Fibroblast of skin of back (primary cell): ENCODE measurements at places on chromosomes 12 and 14.

DNA sequence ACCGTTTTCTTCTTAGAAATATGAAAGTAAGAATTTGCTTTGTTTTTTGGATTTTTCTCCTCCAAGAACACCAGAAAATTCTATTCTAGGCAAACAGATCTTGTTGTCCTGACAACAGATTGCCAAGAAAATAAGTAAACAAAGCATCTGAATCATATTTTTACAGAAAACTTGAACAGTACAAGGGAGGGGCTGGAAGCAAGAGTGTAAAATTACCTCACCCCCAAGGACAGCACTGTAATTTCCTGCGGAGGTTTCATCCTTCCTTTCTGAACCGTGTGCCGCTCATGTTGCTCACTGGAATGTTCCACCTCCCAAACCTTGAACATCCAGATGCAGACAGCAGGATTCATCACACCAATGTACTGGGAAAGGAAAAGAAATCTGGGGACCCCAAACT, 5.4 kb upstream of the CAMKK2 start:
- no peak for DNase-seq

- DNase-seq = no peak
Measured at GRCh38 chr12:93317227-93317626, 60.5 kb upstream of the NUDT4 start.

DNA sequence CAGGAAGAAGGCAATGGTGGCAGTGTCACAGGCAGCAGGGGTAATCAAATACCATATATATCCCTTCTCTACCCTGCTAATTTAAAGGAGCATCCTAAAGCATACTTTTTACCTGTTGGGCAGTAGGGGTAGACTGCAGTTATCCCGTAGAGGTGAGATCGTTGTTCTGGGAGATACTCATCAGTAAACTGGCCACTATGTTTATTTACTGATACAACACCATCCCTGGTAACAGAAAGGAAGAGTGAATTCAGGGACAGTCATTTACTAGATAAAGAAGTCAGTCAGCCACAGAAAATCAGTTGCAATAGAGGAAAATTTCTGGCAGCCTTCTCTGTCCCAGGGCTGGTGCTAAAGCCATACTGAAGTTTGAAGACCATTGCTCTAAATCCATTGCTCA, 16.3 kb downstream of the RTRAF start:
- no peak for DNase-seq

- peak; percentile 51 for DNase-seq
Measured at GRCh38 chr14:73610687-73611086, 1.6 kb upstream of the ACOT6 start.

- no peak for DNase-seq
Measured at GRCh38 chr12:106174876-106175275, 36.1 kb upstream of the NUAK1 start.

DNA sequence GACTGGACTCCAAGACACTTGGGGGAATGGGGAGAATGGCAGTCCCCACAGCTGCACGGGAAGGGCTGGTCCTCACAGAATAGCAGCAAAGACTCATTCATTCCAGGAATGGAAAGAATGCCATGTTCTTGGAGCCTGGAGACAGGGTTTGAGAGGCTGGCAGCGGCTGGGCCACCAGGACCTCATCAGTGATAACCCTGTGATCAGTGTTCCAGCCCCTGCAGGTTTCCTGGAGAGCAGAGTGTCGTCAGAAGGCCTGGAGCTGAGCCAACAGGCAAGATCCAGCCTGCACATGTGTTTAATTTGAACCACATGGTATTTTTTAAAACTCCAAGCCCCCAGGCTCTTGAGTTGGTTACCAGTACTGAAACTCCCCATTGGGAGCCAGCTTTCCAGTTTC, 11.3 kb downstream of the BDKRB1 start:
- peak; percentile 86 for DNase-seq

DNA sequence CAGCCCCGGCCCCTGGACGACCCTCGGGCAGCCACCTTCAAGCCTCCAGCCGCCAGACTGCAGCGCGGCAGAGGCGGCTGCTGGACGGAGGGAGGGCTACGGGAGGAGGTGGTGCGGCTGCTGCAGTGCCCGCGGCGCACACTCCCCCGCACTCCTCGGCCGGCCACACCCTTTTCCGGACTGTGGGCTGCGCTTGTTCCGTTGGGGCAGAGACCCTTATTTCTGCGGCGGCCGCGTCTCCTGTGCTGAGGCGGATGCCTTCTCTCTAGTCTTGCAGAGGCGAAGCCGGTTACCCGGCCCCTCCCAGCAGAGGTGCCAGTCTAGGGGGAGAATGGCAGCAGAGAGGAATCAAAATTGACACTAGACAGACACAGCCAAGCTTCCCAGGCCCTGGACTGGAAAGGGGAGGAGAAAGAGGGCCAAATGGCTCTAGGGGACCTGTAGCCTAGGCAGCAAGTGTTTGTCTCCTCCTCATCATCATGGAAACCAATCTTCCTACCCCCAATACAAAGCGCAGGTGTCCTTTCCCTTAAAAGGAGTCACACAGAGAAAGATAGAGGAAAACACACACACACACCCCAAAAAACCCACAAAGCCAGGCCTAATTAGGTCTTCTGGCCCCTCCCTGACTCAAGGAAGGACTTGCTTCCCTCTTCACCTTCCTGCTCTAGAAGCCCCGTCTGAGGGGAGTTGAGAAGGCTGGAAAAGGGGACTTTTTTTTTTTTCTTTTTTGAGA, 1.3 kb downstream of the ESYT1 start:
- peak; percentile 51 for DNase-seq

DNA sequence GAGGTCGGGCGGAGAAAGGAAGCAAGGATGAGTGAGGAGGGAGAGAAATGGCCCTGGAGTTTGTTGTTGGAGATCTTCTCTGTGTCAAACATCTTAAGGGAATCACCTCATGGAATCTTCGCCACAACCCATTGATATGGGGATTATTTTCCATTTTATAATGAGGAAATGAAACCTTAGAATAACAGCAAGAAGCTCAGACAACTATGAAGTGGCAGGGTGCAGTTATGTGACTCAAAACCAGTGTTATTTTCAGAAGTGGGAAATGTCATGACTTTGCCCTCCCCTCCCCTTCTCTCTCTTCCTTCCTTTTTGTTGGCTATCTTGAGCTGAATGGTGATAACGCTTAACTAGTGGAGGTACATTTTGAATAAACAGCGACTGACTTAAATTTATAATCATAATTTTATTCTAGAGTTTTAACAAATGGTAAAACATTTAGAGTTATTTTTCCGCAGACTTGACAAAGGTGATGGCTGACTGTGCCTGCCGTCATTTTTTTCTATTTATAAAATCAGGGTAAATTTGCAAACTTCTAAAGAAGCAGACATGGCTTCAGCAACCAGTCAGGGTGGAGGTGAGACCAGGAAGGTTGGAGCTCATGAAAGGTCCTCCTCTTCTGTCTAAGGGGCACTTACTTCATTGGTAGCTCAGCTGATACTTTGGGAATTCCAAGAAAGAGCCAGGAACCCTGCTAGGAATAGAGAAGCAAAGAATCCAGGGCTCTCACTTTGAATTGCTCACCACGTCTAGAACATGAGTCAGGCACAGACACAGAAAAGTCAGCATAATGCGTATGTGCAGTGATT, 232.4 kb downstream of the RGS6 start:
- DNase-seq = no peak

DNA sequence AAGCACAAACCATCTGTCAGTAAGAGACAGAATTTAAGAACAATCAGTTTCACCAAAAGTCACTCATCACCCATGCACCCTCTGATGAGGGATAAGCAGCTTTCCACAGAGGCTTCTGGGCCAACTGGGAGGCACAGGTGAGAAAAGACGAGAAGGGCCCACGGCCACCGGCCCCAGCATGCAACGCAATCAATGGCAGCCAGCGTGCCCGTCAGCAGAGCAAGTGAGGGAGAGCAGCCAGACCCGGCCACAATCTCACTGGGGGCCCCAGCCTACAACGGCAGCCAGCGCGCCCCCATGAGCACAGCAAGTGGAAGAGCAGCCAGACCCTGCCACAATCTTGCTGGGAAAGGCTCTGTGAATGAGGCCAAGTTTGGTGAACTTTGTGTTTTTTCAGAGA, 13.3 kb downstream of the ANKLE2 start:
- DNase-seq = no peak

GRCh38 chr12:46915082-46915481, 89.3 kb upstream of the SLC38A4 start:
- DNase-seq = peak; percentile 93

- no peak for DNase-seq
Measured at GRCh38 chr14:77988096-77988870, 181.9 kb upstream of the NRXN3 start.

DNA sequence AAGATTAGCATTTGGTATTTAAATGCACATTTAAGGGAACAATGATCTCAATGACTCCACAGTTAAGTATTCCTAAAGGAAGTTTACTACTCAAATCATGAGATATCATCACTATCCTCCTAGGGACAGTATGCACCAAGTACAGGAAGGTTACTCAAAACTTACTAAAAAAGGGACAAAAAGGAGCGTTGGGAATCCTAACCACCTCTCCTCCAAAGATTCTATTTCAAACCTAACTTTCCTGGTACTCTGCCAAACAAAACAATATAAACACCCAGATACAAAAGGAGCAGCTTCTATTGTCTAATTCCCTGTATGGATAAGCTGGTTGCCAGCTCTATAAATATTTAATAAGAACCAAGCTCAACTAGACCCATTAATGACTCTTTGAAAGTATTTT, 377.7 kb downstream of the NUAK1 start:
- DNase-seq = peak; percentile 38

DNA sequence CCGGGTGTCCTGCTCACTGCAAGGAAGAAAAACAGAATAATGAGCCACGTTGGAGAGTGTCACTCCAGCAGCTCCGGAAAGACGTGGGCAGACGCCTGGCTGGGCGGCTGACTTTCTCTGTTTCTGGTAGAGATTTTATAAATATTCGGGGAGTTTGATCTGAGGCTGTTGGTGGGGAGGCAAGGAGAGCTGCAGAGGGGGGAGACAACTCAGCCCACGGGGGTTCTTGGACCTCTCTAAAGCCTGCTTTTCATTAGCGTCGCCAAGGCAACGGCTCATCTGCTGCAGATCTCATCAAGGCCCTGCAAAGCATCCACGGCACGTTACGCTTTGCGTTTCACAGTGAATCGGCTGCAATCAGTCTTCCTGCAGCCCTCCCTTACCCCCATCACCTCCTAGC, 207.2 kb downstream of the ZFP36L1 start:
- peak; percentile 33 for DNase-seq

- no peak for DNase-seq
Measured at GRCh38 chr14:30500222-30500621, 58.7 kb upstream of the G2E3 start.

GRCh38 chr12:20206410-20206809, 161.9 kb upstream of the PDE3A start:
- DNase-seq = no peak

DNA sequence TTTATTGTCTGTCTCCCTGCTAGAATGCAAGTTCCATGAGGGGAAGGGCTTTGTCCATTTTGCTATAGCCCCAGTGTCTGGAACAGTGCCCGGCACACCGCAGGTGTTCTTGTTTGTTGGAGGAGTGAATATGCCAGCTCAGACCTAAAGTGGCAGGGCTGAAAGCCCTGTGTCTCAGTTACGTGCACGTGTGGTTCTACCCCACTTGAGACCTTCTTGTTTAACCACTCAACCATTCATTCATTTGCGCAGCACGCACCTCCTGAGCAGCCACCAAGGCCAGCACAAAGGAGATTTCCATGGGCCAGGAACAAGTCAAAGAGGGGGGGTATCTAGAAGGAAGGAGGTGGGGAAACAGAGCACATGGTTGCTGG, 338.0 kb upstream of the FKBP4 start:
- DNase-seq = no peak

GRCh38 chr12:52164624-52165023, 27.2 kb downstream of the KRT80 start:
- no peak for DNase-seq

DNA sequence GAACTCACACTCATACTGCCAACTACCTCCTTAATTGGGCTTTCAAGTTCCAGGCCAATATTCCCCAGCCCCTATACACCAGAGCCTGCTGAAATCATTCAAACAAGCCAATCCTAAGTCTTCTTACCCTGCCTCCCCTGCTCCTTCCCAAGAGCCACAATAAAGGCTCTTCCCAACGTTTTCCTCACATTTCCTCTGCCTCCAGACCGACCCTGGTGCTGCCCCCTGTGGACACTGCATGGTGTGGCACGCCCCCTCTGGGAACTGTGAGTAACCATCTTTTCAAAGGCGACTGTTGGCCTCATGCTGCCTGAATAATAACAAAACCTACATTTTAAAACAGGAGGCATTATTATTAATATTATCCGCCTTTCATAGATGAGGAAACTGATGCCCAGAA, 111.6 kb upstream of the NOS1 start:
- no peak for DNase-seq

DNA sequence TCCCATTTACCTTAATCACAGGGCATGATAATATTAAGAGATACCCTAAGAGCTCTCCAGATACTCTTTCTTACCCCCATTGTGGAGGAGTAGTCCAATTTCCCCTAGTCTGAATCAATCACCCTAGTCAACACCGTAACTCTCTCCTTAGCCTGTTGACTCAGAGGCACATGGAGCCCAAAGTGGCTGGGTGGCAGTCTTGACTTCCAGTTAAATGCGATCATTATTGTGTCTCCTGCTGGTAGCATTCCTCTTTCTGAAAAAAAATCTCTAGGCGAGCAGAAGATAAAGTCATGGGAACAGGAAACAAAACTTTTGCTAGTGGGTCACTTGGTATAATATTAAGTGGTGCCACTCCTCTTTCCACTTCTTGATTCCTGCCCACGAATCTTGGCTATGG, 46.4 kb downstream of the EMP1 start:
- DNase-seq = no peak

GRCh38 chr14:55052269-55052930, 953 bp downstream of the MAPK1IP1L start:
- DNase-seq = peak; percentile 23

DNA sequence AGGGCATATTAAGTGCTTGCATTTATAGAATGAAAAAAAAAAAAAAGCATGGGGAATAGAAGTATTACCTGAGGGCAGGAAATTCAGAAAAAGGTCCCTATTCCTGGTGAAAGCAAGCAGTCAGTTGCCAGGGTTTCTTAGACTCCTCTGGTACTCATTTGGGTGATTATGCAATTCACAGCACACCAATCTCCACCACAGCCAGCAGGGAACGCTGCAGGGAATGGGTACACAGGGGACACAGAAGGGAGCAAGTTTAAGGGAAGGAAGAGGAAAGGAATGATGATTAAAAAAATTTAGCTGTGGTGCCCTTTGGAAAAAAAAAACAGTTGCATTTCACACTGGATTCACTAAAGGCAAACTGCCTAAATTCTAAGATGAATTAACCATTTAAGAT, 14.2 kb downstream of the BLTP3B start:
- peak; percentile 45 for DNase-seq

GRCh38 chr12:75917083-75917482, 114.5 kb downstream of the PHLDA1 start:
- no peak for DNase-seq

DNA sequence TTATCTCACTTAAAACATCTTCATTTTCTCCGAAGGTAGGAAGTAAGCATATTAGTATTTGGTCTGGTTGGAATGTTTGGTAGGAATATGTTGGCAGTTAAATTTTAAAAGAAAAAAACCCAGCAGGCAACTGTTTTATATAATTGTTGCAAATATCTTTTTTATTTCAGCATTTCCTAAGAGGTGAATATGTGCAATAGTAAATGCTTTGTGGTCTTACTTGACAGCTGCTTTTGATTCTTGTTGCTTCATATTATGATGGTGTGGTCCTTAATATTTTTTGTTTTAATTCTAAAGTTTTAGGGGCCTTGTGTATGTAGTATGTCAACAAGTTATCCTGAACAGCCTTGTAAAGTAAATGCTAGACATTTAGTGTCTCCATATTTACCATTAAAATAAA, 6.3 kb downstream of the TRAFD1 start:
- no peak for DNase-seq
